ENCODE measurements at places on chromosomes 6 and 20.

DNA sequence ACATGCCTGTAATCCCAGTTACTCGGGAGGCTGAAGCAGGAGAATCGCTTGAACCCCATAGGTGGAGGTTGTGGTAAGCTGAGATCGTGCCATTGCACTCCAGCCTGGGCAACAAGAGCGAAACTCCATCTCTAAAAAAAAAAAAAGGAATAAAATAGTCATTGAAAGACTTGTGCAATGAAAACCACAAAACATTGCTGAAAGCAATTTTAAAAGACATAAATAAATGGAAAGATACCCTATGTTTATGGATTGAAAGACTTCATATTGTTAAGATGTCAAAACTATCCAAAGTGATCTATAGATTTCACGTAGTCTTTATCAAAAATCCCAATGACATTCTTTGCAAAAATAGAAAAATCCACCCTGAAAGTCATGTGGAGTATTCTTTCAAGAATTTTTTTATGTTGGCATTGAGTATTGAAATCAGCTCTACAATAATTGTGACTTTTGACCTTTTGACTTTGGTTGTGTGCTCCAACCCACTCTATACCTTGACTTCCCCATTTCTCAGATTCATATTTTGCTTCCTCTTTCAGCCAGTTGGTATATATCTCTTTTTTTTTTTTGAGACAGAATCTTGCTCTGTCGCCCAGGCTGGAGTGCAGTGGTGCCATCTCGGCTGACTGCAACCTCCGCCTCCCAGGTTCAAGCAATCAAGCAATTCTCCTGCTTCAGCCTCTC is 45.5 kb upstream of the SLC23A2 start:
- DNase-seq = no peak

DNA sequence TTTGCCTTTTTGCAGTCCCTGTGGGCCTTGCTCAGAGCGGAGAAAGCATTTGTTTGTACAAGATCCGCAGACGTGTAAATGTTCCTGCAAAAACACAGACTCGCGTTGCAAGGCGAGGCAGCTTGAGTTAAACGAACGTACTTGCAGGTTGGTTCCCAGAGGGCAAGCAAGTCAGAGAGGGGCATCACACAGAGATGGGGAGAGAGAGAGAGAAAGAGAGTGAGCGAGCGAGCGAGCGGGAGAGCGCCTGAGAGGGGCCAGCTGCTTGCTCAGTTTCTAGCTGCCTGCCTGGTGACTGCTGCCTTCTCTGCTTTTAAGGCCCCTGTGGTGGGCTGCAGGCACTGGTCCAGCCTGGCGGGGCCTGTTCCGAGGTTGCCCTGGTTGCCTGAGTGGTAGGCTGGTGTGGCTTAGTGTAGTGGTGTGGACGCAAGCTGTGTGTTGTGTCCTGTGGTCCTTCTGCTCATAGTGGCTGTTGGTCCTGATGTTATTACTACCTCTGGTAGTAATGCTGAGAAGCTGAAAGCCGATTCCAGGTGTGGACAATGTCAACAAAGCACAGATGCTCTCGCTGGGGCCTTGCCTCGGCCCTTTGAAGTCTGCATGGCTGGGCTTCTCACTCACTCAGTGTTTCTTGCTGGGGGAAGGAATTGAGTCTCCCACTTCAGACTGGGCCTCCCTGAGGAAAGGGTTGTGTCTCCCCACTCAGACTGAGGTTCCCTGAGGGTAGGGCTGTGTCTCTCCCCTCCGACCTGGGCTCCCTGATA is 12.1 kb downstream of the VEGFA start:
- no peak for DNase-seq

DNA sequence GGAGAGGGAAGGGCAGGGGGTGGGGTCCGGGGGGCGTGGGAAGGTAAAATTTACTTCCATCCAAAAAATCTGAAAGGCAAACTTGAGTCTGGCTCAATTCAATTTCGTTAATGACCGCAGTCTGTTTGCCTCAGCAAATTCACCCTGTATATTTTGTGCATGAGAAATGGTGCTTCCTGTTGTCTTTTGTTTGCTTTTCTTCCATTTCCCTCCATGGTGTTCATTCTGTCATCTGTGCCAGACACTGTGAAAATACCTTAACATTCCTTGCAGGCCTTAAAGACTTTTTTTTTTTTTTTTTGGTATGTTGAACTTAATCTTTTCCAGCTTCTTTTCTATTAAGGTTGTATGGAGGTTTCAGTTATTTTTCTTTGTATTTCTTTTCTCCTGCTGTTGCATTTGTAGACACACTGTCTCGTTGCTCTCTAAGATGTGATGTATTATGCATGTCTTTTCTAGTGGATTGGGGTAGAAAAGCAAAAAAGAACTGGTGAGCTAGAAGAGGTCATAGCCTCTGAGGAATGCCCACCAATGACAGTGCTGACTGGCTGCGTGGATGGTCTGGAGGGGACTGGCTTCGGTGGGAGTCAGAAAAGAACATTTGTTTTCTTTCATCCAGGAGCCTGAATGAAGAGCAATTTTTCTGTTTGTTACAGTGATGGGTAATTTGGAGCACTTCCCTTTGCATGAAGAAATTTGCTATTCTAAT is 585.0 kb upstream of the MAP3K7 start:
- DNase-seq = no peak

- no peak for DNase-seq
Measured at GRCh38 chr6:78243519-78243918, 590.7 kb downstream of the MEI4 start.

GRCh38 chr6:112639391-112639831 is 292.3 kb downstream of the RFPL4B start:
- DNase-seq = peak; percentile 76

- no peak for DNase-seq
Measured at GRCh38 chr20:18694071-18694470, 106.2 kb downstream of the DTD1 start.

GRCh38 chr20:58454460-58454859 is 60.7 kb downstream of the APCDD1L start:
- no peak for DNase-seq

- DNase-seq = no peak
Measured at GRCh38 chr6:3619201-3619600, 132.3 kb downstream of the PXDC1 start.

- no peak for DNase-seq
Measured at GRCh38 chr20:62524505-62524911, 48.7 kb upstream of the GATA5 start.

- no peak for DNase-seq
Measured at GRCh38 chr20:22789676-22790075, 205.3 kb upstream of the FOXA2 start.

GRCh38 chr6:16224409-16224808 is 14.0 kb upstream of the GMPR start:
- no peak for DNase-seq

DNA sequence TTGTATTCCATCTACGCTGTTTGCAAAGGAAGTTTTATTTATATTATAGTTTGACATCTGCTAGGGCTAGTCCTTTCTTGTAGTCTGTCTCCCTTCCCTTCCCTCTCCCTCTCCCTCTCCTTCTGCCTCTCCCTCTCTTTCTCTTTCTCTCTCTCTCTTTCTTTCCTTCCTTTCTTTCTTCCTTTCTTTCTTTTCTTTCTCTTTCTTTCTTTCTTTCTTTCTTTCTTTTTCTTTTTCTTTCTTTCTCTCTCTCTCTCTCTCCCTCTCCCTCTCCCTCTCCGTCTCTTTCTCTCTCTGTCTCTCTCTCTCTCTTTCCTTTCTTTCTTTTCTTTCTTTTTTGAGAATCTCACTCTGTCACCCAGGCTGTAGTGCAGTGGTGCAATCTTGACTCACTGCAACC is 137.8 kb downstream of the CDKAL1 start:
- no peak for DNase-seq

DNA sequence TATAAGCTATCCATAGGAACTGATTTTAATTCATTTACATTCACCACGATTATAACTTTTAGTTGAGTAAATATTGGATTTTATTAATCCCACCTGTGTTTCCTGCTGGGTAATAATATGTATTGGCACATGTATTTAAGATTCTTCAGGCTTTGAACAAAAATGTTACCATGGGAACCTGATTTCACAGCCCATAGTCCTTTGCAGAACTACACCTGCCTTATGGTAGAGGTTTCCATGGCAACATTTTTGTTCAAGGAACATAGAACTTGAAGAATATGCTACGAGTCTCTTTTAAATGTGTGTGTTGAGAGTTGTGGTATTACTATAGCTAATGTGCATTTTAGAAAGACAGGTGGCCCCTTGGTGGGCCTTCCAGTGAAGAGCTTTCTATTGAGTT is 317.4 kb downstream of the SAMD5 start:
- no peak for DNase-seq

DNA sequence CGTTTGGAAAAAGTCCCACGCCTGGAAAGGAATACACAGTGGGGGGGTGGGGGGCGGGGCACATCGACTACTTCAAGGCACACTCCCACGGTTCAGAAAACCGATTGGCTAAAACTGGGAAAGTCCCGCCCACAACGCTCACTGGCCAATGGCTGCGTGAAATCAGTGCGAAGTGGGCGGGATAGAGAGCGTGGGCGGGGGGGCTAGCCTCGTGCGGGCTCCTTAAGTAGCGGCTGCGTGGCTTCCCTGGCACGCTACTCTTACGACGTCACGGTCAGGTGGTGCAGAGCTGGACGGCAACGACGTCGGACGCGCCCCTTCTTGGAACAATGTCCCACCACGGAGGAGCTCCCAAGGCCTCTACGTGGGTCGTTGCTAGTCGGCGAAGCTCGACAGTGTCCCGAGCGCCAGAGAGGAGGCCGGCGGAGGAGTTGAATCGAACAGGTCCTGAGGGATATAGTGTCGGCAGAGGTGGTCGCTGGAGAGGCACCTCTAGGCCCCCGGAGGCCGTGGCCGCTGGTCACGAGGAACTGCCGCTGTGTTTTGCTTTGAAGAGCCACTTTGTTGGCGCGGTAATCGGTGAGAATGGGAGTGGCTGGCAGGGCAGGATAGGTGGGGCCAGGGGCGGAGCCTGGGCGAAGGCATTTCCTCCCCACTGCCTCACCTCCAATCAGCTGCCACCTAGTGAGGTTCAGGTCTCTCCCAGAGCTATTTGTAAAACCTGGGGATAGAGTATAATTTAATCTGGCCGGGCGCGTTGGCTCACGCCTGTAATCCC is at the start of gene DDX43:
Gene DDX43, plus strand, starts transcription at position 252 of the 778 bp plus-strand sequence. Its CDS starts 78 bp downstream, at position 330.
- peak; percentile 31 for DNase-seq

DNA sequence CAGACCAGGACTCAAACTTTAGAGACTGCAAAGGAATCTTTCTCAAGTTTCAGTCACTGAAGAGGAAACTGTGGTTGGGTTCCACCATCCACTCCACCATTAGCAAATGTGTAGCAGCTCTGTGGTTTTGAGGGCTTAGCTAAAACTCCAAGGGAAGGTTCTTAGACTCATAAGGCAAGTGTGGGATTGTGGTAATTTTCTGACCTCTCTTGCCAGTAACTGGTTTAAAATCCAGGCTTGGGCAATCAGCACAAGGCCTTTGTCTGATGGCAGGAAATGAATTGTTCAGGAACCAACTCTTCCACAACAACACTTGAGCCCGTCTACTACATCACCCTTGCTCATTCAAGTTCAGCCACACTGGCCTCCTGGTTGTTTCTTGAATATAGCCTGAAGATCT is 68.6 kb upstream of the FBXL4 start:
- DNase-seq = no peak

- DNase-seq = no peak
Measured at GRCh38 chr6:164109770-164110140, 695.2 kb downstream of the QKI start.

GRCh38 chr6:81731814-81732213 is 20.7 kb downstream of the TENT5A start:
- DNase-seq = no peak

DNA sequence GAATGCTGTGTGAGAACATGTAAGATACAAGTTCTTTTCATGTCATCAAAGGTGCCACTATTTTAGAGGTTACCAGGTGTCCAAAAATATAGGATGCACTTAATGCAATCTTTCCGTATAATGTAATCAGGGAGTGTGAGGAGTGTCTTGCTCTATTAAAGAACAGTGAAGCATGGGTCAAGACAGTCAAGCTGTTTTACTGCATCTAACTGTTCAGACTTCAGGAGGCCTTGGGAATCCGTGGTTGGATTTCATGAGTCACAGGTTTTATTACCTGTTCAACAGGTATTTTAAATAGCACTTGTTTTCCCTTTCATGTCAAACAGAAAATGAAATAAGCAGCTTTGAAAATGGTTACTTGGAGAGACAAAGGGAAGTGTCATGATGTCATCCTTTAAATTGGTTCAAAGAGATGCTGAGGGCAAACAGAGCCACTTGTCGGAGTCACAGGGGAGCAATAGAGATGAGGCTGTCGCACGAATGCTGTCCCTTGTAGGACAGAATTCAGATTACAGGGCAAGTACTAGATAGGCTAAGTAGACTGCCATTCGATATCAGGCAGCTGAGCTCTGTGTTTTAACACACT is 621.5 kb downstream of the QKI start:
- DNase-seq = no peak

DNA sequence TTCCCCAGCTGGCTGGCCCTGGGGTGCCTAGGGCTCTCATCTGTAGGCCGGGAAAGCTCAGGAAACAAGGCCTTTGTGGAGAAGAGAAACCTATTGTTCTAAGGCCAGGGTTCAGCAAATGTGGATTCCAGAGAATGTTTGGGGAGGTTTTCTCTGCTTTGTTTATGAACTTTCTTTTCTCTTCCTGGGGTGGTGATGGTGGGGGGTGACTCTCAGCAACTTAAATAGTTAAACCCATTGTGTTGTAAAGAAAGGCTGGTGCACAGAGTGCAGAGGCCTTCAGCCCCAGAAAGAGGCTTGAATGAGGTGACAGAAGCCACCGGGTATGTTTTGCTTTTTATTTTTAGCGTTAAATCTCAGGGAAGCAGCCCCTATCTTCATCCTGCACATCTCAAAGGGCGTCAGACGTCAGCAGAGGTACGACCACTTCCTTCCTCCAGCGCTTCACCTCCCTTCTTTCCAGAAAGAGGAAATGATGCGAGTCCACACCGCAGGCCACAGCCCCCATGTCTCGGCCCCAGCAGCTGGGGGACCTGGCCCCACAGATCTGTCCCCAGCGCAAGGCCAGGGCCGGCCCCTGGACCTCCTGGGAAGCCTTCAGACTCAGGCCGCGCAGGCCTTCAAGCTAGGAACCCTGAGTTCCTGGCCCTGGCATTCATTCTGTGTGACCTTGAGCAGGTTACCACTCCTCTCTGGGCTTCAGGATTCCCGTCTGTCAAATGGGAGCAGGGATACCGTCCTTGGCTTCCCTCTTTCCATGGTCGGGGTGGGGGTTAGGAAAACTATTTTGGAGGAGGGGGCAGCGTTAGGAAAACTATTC is 605 bp upstream of the PPP1R16B start:
- DNase-seq = no peak

DNA sequence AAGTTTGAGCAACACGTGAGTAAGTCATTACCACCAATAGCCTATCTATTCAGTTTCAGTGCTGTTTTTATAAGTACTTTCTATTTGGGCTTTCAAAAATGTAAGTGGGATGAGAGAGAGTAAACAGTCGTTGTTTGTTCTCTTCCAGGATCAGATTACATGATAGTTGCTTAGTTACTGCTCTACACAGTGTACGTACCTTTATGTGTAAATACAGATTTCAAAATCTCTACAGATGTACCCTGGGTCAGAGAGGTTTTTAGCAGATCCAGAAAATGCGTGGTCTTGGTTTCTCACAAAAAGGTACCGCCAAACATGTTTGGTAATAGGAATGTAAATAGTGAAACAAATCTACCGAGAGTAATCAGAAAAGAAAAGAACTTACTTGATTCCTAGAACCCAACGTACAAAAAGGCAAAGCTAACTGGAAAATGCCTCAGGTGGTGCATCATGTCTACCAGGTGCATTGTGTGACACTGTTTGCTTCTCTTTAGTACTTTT is 421.1 kb downstream of the BCKDHB start:
- DNase-seq = no peak
